ENCODE measurements at places on chromosomes 1 and 21. TPM values are rescaled to one million over a fixed set of nuclear protein-coding genes. Genes with fewer than 3 reads are reported as not detected.

Gene KCNA3
- 0.07 TPM for polyA plus RNA-seq

Gene UQCRHL
- polyA plus RNA-seq, result 4.5 TPM

GRCh38 chr21:21175798-21176334 is 177.7 kb downstream of the NCAM2 start:
- no peaks in the 10 kb centered on the region for H3K27me3 ChIP-seq
- H3K27ac ChIP-seq, result peak overlapping the region; percentile 17
- DNase-seq, result no peak

GRCh38 chr1:151968058-151968457 is 25.6 kb downstream of the S100A10 start:
- H3K27ac ChIP-seq, result no peak overlapping the region
- no peaks in the 10 kb centered on the region for H3K4me1 ChIP-seq
- peak; percentile 53 for DNase-seq
- H3K4me3 ChIP-seq, result no peak overlapping the region

Gene GJC2
- 0.05 TPM for polyA plus RNA-seq

DNA sequence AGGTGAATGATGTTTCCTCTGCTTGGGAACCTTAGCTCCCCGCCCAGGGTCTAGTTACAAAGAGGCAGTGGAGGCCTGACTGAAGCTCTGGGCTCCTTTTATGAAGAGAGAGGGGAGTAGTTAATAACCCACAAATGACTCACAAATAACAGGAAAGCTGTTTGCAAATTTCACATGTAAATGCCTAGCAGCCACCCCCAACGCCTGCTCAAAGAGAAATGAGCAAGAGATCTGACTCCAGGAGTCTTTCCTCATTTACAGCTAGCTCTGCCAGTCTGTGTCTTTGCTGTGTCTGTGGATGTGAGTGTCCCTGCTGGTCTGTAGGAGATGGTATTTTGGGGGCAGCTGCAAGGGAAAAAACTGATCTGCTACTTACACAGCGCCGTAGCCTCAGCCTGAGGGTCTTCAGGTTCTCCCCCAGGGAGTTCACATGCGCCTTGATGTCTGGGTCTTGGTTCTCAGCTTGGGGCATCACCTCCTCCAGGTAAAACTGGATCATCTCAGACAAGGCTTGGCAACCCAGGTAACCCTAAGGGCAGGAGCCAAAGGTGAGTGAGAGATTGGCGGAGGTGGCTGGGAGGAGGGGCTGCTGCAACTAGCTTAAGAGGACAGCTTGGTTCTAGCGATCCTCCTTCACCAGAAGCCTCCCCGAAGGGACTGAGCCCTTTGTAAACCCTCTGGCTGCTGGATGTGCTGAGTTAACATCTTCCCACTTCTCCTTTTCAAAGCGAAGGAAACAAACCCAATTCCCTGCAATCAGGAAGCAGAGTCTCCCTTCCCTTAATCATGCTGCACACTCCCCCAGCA is at the start of gene IL19:
Gene IL19, plus strand, starts transcription at position 243 of the 807 bp plus-strand sequence. CDS start 65,890 bp downstream, outside the sequence.
- DNase-seq, result no peak
- no peaks in the 10 kb centered on the region for H3K4me1 ChIP-seq
- H3K27me3 ChIP-seq, result no peaks in the 10 kb centered on the region
- H3K36me3 ChIP-seq, result no peaks in the 10 kb centered on the region

GRCh38 chr21:45277101-45278045 is 10.3 kb downstream of the POFUT2 start:
- H3K36me3 ChIP-seq, result no peaks in the 10 kb centered on the region
- DNase-seq, result peak; percentile 14
- no peak overlapping the region for H3K27ac ChIP-seq
- H3K4me3 ChIP-seq, result no peak overlapping the region
- H3K27me3 ChIP-seq, result no peaks in the 10 kb centered on the region

Gene SEMA6C
- polyA plus RNA-seq, result 0.88 TPM

GRCh38 chr1:110525249-110525595 is 6.2 kb upstream of the KCNA10 start:
- no peak overlapping the region for H3K27ac ChIP-seq
- no peaks in the 10 kb centered on the region for H3K4me1 ChIP-seq
- H3K27me3 ChIP-seq, result peaks cover 6% of the 10 kb centered on the region
- no peak overlapping the region for H3K4me3 ChIP-seq
- no peaks in the 10 kb centered on the region for H3K36me3 ChIP-seq
- DNase-seq, result no peak

- H3K36me3 ChIP-seq, result no peaks in the 10 kb centered on the region
- no peaks in the 10 kb centered on the region for H3K27me3 ChIP-seq
- H3K4me3 ChIP-seq, result no peak overlapping the region
- peaks cover 37% of the 10 kb centered on the region for H3K4me1 ChIP-seq
- DNase-seq, result peak; percentile 64
- H3K27ac ChIP-seq, result peak overlapping the region; percentile 54
These were observed 57.2 kb downstream of the LAMC1 start for GRCh38 chr1:183080406-183080805.

DNA sequence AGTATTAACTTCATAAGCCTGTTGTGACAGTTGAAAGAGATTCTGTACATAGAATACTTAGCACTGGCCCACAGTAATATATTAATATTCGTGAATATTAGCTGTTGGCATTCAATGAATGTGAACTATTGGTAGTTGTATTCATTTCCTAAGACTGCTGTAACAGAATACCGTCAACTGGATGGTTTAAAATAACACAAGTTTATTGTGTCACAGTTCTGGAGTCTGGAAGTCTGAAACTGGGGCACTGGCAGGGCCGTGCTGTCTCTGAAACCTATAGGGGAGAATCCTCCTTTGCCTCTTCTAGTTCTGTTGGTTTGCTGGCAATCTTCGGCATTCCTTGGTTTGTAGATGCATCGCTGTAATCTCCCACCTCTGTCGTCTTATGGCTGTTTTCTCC is 47.5 kb downstream of the OLFML3 start:
- DNase-seq, result no peak
- H3K4me1 ChIP-seq, result no peaks in the 10 kb centered on the region
- H3K27ac ChIP-seq, result no peak overlapping the region
- H3K4me3 ChIP-seq, result no peak overlapping the region
- H3K27me3 ChIP-seq, result no peaks in the 10 kb centered on the region

- H3K4me1 ChIP-seq, result peaks cover 9% of the 10 kb centered on the region
- peak; percentile 66 for DNase-seq
- no peak overlapping the region for H3K4me3 ChIP-seq
- no peaks in the 10 kb centered on the region for H3K27me3 ChIP-seq
- no peaks in the 10 kb centered on the region for H3K36me3 ChIP-seq
These were observed 6.8 kb upstream of the PUM1 start for GRCh38 chr1:31072304-31072746.

- no peak for DNase-seq
- no peaks in the 10 kb centered on the region for H3K4me1 ChIP-seq
- H3K4me3 ChIP-seq, result no peak overlapping the region
- peaks cover 1% of the 10 kb centered on the region for H3K27me3 ChIP-seq
These were observed 196.9 kb downstream of the PRDM2 start for GRCh38 chr1:13896932-13897331.

Gene CFHR2
- not detected for polyA plus RNA-seq

GRCh38 chr1:210754878-210755665 is 378.9 kb downstream of the KCNH1 start:
- no peaks in the 10 kb centered on the region for H3K4me1 ChIP-seq
- no peaks in the 10 kb centered on the region for H3K36me3 ChIP-seq
- no peaks in the 10 kb centered on the region for H3K27me3 ChIP-seq
- DNase-seq, result no peak
- H3K4me3 ChIP-seq, result no peak overlapping the region

Gene ANKRD65
- polyA plus RNA-seq, result 3.4 TPM

- H3K4me1 ChIP-seq, result no peaks in the 10 kb centered on the region
- no peak overlapping the region for H3K27ac ChIP-seq
- H3K36me3 ChIP-seq, result no peaks in the 10 kb centered on the region
- no peak for DNase-seq
- H3K27me3 ChIP-seq, result no peaks in the 10 kb centered on the region
These were observed 375.3 kb upstream of the C1orf87 start for GRCh38 chr1:60448850-60449249.

DNA sequence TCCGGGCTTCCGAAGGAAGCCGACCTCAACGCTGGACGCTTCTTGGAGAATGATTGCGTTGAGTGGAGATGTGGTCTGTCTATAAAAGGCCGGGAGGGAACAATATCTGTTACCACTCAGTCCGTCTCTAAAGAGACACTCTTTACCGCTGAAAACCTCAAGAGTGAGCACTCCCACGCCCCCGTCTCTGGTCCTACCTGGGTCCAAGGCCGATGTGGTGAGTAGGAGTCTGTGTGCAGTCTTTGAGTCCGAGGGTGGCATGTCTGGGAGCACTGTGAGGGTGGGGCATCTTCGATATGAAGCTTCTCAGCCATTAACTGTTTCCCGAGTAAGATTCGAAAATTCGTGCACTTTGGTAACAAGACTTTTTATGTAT is 576 bp downstream of the ZFP69 start:
- H3K27me3 ChIP-seq, result no peaks in the 10 kb centered on the region
- H3K4me3 ChIP-seq, result peak overlapping the region; percentile 56
- no peak overlapping the region for H3K27ac ChIP-seq
- DNase-seq, result peak; percentile 13
- no peaks in the 10 kb centered on the region for H3K4me1 ChIP-seq

DNA sequence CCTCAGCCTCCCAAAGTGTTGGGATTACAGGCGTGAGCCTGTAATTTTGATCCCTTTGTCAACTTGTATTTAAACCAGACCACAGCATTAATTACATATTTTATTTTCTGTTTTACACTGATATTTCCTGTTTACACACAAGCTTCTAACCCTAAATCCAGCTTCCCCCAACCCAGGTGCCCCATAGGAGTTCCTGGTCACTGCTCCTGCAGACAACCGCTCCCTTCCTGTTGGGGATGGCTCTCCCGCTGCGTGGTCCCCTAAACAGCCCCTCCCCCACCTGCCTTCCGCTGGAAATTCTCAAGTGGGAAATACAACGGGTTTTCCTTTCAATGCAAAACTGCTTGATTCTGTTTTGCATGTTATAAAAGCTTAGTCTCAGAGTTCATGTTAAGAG is 3.7 kb downstream of the CSTB start:
- no peaks in the 10 kb centered on the region for H3K27me3 ChIP-seq
- H3K36me3 ChIP-seq, result peaks cover 17% of the 10 kb centered on the region
- H3K27ac ChIP-seq, result no peak overlapping the region

DNA sequence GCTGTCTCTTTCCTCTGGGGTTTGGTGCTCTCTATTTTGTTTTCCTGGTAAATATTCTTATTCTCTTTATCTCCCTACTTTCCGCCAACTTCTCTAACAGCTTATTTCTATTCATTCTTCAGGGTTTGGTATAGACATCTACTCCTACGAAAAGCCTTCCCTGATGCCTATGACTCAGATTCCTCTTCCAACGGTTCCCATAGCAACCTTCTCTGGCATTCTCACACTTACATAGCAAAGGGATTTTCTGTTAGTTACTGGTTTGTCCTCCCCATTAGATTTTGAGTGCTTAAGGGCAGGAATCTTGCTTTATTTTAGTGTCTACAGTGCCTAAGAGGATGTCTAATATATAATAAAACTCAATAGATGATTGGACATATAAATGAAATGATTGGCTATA is 407.6 kb upstream of the DEPDC1 start:
- H3K36me3 ChIP-seq, result no peaks in the 10 kb centered on the region
- no peak overlapping the region for H3K4me3 ChIP-seq
- no peaks in the 10 kb centered on the region for H3K27me3 ChIP-seq
- H3K27ac ChIP-seq, result no peak overlapping the region
- DNase-seq, result no peak

GRCh38 chr1:234134878-234135277 is 230.4 kb downstream of the SLC35F3 start:
- no peaks in the 10 kb centered on the region for H3K4me1 ChIP-seq
- H3K4me3 ChIP-seq, result no peak overlapping the region
- DNase-seq, result no peak
- H3K36me3 ChIP-seq, result no peaks in the 10 kb centered on the region

Gene LRRC3
- 1.9 TPM for polyA plus RNA-seq

DNA sequence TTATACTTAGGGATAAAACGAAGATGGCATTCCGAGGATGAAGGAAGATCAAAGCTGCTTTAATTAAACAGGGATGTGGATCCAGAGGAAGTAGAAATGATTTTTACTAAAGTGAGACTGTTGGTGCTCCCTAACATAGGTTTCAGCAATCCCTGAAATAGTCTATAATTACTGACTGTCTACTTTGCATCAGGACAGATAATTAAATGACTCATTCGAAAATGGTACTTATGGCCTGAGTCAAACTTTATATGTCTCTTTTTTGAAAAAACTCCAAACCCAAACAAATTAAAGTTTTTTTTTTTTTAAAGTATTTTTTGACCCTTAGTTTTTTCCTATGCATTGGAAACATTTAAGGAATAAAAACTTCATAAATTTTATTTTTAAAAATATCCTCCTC is 90.3 kb downstream of the LYST start:
- no peak overlapping the region for H3K4me3 ChIP-seq
- no peaks in the 10 kb centered on the region for H3K4me1 ChIP-seq
- DNase-seq, result no peak
- no peaks in the 10 kb centered on the region for H3K36me3 ChIP-seq

DNA sequence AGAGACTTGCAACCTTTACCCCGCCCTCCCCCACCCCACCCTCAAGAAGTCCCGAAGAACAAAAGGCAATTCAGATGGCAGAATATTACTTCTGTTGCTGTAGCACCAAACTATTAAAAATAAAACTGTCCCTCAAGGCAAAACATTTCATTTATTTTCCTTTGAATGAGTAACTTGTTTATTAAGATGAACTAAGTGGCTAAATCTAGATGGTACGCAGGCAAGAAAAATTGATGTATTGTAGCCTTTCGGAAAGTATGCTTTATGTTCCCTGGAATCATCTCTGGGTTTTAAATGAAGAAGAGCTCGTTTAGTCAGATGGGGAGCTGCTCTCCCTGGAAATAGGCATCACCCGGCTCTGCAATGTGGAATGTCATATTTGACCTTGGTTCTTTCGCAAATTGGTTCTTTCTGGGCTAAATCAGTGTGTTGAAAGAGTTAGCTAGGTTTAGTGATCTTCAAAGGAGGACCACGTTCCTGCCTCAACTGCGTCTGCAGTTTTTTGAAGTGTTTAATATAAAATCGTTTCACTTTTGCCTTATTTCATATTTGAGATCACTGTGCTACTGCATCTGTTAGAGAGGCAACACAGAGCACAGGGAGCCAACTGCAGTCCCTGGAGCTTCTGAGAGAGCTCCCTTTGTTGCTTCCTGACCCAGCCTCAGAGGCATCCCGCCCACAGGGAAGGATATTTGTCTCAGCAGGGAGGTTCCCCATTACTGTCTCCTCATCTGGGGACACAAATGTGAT is 61.8 kb downstream of the KIF26B start:
- DNase-seq, result no peak
- no peaks in the 10 kb centered on the region for H3K4me1 ChIP-seq
- H3K36me3 ChIP-seq, result no peaks in the 10 kb centered on the region
- no peak overlapping the region for H3K4me3 ChIP-seq

Gene CLCA4
- 0.24 TPM for polyA plus RNA-seq

Gene WNT3A
- not detected for polyA plus RNA-seq

Gene SHE
- polyA plus RNA-seq, result 12.7 TPM

GRCh38 chr1:239952348-239953308 is 139.1 kb upstream of the FMN2 start:
- H3K4me3 ChIP-seq, result no peak overlapping the region
- H3K36me3 ChIP-seq, result no peaks in the 10 kb centered on the region
- H3K4me1 ChIP-seq, result no peaks in the 10 kb centered on the region
- peaks cover 3% of the 10 kb centered on the region for H3K27me3 ChIP-seq
- H3K27ac ChIP-seq, result no peak overlapping the region
